ENCODE measurements at places on chromosomes 12 and 14. TPM values are rescaled to one million over a fixed set of nuclear protein-coding genes. Genes with fewer than 3 reads are reported as not detected.
A peak's percentile ranks its signal among the peaks of the same experiment; 100 is the strongest.

GRCh38 chr14:102930753-102931579, 8.5 kb downstream of the AMN start:
- peaks cover 39% of the 10 kb centered on the region for H3K27me3 ChIP-seq
- H3K4me1 ChIP-seq: peaks cover 6% of the 10 kb centered on the region
- H3K27ac ChIP-seq: no peak overlapping the region

GRCh38 chr14:53845813-53846693, 110.6 kb downstream of the BMP4 start:
- H3K4me1 ChIP-seq: no peaks in the 10 kb centered on the region
- no peaks in the 10 kb centered on the region for H3K27me3 ChIP-seq
- no peak overlapping the region for H3K4me3 ChIP-seq

GRCh38 chr14:88005978-88006851, 1.3 kb downstream of the GPR65 start:
- H3K4me1 ChIP-seq: peaks cover 64% of the 10 kb centered on the region
- DNase-seq: peak; percentile 87
- peak overlapping the region; percentile 95 for H3K4me3 ChIP-seq
- H3K36me3 ChIP-seq: peaks cover 49% of the 10 kb centered on the region
- peak overlapping the region; percentile 97 for H3K27ac ChIP-seq

DNA sequence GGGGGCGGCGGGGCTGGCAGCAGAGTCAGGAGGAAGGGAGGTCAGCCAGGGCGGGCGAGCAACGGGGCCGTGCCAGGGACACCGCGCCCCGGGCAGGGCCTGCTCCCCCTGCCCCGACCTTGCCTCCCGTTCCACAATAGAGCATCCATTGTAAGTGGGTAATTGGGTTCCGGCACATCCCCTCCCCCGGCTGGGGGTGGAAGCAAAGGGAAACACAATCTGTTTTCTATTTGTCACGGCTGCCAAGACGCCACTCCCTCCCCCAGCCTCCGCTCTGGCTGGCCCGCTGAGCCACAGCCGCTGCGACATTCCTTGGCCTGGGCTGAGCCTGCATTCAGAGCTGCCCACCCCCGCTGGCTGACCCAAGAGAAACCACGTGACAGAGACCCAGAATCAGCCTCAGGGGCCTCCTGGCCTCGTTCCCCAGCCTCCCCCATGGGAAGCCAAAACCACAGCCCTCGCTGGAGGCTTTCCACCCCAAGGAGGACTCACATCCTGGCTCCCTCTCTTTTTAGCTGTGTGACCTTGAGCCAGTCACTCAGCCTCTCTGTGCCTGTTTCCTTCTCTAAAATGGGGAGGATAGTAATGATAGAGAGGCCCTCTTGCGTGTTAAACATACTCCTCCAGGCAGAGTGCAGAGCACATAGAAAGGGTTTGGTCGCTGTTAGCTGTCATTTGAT, 117.6 kb downstream of the SCARB1 start:
- H3K36me3 ChIP-seq: no peaks in the 10 kb centered on the region
- H3K4me3 ChIP-seq: no peak overlapping the region
- no peak for DNase-seq
- peaks cover 56% of the 10 kb centered on the region for H3K27me3 ChIP-seq
- no peak overlapping the region for H3K27ac ChIP-seq

DNA sequence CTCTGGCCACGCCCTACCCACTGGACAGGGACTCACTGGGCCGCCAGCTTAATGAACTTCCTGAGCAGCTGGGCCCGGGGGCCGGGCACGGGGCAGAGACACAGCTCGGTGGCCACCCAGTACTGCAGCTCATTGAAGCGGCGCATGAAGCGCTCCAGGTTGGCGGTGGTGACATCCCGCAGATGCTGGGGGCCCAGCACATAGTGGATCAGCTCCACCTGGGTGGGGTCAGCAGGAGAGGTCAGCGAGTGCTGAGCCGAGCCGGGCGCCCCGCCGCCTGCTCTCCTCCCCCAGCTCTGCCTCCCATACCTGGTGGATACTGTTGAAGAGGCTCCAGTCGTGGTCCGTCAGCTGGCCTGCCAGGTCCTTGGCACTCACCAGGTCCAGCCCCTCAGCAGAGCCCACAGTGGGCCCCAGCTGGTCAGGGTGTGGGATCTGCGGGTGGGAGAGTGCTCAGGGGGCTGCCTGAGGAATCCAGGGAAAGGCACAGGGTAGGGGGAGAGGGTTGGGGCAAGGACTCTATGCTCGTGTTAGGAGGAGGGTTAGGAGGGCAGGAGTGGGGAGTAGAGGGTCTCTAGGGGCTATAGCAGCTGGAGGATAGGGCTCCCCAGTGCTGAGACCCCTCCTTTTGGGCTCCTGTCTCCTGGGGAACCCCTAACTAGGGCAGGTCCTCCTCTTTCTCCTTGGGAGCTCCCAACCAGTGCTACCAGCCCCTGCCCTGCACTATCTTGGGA, 15.5 kb upstream of the ENDOU start:
- no peak for DNase-seq
- H3K27me3 ChIP-seq: peaks cover 21% of the 10 kb centered on the region
- H3K4me1 ChIP-seq: peaks cover 14% of the 10 kb centered on the region
- H3K4me3 ChIP-seq: no peak overlapping the region
- H3K36me3 ChIP-seq: no peaks in the 10 kb centered on the region

- H3K27ac ChIP-seq: no peak overlapping the region
- no peaks in the 10 kb centered on the region for H3K36me3 ChIP-seq
- DNase-seq: no peak
- no peaks in the 10 kb centered on the region for H3K4me1 ChIP-seq
- H3K4me3 ChIP-seq: no peak overlapping the region
Measured at GRCh38 chr12:55697686-55698085, 10.0 kb downstream of the ITGA7 start.

DNA sequence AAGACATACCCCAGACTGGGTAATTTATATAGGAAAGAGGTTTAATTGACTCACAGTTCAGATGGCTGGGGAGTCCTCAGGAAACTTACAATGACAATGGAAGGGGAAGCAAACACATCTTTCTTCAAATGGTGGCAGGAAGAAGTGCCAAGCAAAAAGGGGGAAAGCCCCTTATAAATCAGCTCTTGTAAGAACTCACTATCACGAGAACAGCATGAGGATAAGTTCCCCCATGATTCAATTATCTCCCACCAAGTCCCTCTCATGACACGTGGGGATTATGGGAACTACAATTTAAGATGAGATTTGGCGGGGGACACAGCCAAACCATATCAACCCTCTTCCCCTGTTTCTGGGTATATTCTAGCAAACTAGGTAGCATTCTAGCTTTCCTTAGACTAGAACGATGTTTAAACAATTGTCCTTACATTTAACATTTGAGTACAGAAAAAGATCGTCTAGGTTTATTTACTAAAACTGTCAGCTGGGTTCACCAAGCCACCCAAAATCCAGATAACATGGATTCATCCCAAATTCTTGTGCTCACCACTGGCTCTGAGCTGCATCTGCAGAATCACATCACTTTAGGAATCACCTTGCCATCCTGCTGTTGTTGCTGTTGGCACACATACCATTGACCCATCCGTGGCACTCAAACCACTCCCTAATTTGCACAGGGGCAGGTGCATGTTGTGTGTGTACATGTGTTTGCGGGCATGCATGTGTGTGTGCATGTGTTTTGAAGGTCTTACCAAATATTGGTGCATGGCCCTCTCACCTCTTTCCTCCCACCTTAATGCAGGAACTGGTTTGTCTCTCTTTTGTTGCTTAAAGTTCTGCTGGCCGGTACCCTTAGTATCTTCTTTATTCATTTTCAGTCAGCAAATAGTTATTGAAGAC, 36.4 kb upstream of the VASH1 start:
- DNase-seq: no peak
- H3K4me1 ChIP-seq: peaks cover 4% of the 10 kb centered on the region
- no peaks in the 10 kb centered on the region for H3K36me3 ChIP-seq
- H3K4me3 ChIP-seq: no peak overlapping the region
- peaks cover 40% of the 10 kb centered on the region for H3K27me3 ChIP-seq
- no peak overlapping the region for H3K27ac ChIP-seq

- peaks cover 28% of the 10 kb centered on the region for H3K4me1 ChIP-seq
- peak; percentile 98 for DNase-seq
- H3K27ac ChIP-seq: peak within 1 kb of the TSS; percentile 99
- H3K27me3 ChIP-seq: peaks cover 13% of the 10 kb centered on the region
Measured at GRCh38 chr12:116559162-116559935, at the start of gene MAP1LC3B2. MAP1LC3B2 (plus strand) TSS chr12:116559381; CDS start chr12:116575943, 16,562 bp downstream.

DNA sequence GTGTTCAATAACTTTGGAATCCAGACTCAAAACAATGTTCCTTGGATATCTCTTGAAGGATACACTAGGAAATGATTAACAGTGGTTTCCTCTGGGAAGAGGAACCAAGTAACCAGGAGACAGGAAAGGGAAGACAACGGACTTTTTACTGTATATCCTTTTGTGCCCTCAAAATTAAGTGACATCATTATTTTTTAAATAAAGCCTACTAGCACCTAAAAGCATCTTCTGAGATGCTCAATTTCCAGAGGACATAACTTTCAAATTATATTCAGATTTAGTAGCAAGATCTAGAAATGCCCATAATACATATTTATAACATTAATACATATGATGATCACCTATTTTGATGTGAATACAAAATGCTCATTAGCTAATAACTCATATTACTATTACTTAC, 6.5 kb downstream of the HECTD1 start:
- H3K36me3 ChIP-seq: peaks cover 54% of the 10 kb centered on the region
- no peaks in the 10 kb centered on the region for H3K27me3 ChIP-seq
- peaks cover 48% of the 10 kb centered on the region for H3K4me1 ChIP-seq
- H3K4me3 ChIP-seq: no peak overlapping the region
- no peak for DNase-seq

DNA sequence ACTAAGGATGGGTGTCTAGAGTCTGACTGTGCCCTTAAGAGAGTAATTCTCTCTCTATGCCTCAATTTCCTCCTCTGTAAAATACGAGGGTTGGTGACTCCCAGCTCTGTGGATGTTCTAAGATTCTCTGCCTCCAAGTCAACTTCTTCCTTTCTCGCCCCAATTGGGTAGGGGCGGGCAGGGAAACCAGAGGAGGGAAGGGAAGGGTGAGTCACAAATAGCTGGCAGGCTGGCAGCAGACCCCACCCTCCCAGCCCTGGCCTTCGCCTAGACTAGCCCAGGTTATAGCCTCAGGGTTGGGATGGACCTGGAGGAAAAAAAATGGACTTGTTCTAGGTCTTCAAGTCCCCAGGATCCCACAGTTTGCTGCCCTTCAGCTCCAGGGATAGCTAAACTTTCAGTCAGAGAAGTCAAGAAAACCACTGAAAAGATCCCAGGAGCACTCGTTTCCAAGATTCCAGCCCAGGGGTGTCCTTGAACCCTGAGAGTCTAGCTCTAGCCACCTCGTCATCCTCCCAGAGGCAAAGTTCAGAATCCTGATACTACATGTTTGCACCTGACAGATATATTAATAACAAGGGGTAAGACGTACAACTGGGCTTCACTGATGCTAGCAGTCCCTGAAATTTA, 2.3 kb downstream of the DGKA start:
- H3K4me1 ChIP-seq: peaks cover 77% of the 10 kb centered on the region
- no peaks in the 10 kb centered on the region for H3K27me3 ChIP-seq

DNA sequence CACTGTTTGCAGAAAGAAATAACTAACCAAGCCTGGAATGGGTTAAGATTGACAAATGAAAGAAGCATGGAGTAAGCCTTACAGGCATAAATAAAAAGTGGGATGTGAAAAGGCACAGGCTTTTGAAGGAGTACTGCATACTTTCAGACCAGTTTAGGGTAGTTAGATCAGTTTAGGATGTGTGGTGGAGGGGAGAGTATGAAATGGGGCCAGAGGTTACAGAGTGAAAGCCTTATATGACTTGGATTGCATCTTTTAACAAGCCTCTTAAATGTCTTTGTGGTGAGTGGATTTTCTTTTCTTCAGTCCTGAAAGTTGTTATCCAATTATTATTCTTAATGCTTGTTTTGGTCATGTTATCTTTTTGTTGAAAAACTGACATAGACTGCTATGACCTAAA, 52.2 kb upstream of the TRHDE start:
- H3K4me1 ChIP-seq: no peaks in the 10 kb centered on the region
- H3K27me3 ChIP-seq: no peaks in the 10 kb centered on the region

- peaks cover 65% of the 10 kb centered on the region for H3K27me3 ChIP-seq
- no peak overlapping the region for H3K4me3 ChIP-seq
- no peaks in the 10 kb centered on the region for H3K4me1 ChIP-seq
- no peak for DNase-seq
Measured at GRCh38 chr14:67539116-67539515, 6.0 kb downstream of the PLEKHH1 start.

DNA sequence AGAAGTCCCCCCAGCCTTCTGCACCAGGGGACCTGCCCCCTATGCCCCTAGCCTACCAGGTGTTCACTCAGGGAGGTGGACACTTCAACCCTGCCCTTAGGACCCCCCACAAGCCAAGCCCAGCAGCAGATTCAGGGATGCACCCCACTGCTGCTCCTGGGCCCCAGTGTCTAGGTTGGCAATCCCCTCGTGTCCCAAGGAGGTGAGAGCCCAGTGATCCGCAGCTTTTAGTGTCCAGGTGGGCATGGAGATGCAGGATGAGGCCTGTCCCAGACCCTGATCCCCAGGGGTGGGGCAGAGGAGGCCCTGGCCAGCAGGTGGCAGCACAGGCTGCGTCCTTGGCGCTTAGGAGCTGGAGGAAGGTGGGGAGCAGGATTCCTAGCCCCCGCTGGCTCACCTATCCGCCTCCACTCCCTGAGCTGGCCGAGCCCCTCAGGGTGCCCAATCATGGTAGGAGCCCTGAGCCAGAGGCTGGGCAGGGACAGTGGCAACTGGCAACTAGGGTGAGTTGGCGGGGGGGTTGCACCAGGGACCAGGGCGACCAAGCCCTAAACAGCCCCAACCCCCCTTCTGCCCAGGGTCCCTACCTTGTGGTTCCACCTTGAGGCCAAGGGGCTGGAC, 4.1 kb downstream of the CKB start:
- no peaks in the 10 kb centered on the region for H3K36me3 ChIP-seq
- no peak overlapping the region for H3K4me3 ChIP-seq
- no peak overlapping the region for H3K27ac ChIP-seq
- peaks cover 9% of the 10 kb centered on the region for H3K27me3 ChIP-seq
- peaks cover 9% of the 10 kb centered on the region for H3K4me1 ChIP-seq

DNA sequence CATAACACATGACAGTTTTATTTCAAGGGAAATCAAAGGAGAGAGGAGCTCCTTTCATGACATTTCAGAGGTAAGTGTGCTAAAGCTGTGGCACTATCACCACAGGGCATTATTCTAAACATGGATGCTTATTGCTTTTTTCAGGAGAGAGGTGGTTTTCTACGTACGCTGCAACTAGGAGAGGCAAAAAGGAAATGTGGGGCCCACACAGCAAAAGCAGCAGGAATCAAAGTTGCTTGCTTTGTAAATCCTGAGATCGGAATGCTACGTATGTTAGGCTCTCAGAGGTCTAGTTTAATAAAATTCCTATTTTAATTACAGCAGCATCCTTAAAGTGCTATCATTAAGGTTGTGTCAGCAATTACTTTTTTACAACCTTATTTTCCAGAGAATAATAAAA, 55.0 kb upstream of the GRIP1 start:
- H3K27me3 ChIP-seq: peaks cover 19% of the 10 kb centered on the region
- no peak for DNase-seq
- H3K36me3 ChIP-seq: no peaks in the 10 kb centered on the region
- H3K27ac ChIP-seq: no peak overlapping the region
- no peak overlapping the region for H3K4me3 ChIP-seq

Gene TMEM132D
- total RNA-seq: not detected

Gene ACVR1B
- total RNA-seq: 4.3 TPM

Gene TAS2R20
- total RNA-seq: 2.0 TPM

Gene FSCB
- total RNA-seq: not detected

Gene TBX5
- not detected for total RNA-seq

Gene CLEC4C
- not detected for total RNA-seq
